ENCODE measurements at places on chromosomes 12 and 14. TPM values are rescaled to one million over a fixed set of nuclear protein-coding genes. Genes with fewer than 3 reads are reported as not detected.

Gene ADIPOR2
- polyA plus RNA-seq, result 18.8 TPM

Gene MANSC1
- polyA plus RNA-seq, result 35.7 TPM

Gene ANKLE2
- polyA plus RNA-seq, result 8.9 TPM

Gene PUS7L
- polyA plus RNA-seq, result 24.6 TPM

All from Purkinje cell (primary cell).